ENCODE measurements at places on chromosomes 3 and 15. TPM values are rescaled to one million over a fixed set of nuclear protein-coding genes. Genes with fewer than 3 reads are reported as not detected.

DNA sequence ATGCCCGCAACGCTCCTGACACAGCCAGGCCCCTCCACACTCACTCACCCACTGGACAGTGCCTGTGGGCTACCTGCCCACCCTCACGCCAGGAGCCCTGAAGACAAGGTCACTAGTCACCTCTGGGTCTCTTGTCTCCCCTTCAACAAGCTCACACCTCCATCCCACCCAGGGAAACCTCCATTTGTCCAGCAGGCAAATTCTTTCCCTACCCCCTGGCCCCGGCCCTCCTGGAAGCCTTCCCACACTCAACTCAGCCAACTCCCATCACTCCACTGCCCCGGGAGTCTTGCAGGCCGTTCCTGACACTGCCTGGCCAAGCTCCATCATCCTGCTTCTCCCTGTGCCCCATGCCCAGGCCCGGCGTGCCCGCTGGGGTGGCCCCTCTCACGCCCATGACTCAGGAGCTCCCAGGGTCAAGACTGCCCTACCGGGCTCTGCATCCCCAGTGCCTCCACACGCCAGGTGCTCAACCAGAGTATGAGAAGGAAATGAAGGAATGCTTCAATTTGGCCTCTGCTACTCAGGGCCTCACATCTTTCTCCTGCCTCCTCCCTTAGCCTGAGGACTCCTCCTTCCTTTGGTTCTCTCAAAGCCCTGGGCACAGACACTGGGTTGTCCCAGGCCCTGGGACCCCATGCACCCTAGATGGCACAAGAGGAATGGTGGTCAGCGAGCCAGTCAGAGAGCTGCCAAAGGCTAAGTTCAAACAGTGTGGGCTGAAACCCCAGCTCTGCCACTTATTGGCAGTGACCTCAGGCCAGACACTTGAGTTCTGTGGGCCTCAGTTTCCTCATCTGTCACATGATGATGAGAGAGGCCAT is 88.6 kb downstream of the SEC22A start:
- no peak for DNase-seq

DNA sequence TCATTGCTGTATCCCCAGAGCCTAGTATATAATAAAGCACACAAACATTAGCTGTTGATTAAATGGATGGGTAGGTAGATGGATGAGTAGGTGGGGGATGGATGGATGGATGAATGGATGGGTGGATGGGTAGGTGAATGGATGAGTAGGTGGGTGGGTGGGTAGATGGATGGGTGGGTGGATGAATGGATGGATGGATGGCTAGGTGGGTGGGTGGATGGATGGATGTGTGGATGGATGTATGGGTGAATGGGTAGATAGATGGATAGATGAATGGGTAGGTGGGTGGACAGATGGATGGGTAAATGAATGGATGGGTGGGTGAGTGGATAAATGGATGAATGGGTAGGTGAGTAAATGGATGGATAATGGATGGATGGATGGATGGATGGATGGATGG is 30.2 kb upstream of the NSMCE3 start:
- no peak for DNase-seq

MAP1A gene
- polyA plus RNA-seq: not detected

GRCh38 chr15:33710748-33711147 is 257.5 kb upstream of the CHRM5 start:
- DNase-seq: no peak

DNA sequence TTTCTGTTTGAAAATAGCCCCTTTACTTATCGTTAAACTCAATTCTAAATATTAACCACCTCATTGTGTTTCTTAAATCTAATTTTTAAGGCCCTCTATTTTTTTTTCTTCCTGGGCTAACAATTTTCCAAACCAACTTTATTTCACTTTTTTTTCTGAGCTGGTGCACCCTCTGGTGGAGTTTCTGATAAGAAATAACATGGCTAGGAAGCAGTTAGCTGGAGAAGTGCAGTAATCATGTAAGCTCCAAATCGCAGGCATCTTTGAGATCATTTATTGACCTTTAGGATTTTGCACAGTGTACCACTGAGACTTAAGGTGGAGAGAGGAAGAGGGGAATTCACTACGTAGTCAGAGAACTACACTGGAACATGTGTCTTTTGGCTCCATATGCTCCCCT is 6.4 kb downstream of the TMEM207 start:
- DNase-seq: no peak

BDH1 gene
- 5.3 TPM for polyA plus RNA-seq

DNA sequence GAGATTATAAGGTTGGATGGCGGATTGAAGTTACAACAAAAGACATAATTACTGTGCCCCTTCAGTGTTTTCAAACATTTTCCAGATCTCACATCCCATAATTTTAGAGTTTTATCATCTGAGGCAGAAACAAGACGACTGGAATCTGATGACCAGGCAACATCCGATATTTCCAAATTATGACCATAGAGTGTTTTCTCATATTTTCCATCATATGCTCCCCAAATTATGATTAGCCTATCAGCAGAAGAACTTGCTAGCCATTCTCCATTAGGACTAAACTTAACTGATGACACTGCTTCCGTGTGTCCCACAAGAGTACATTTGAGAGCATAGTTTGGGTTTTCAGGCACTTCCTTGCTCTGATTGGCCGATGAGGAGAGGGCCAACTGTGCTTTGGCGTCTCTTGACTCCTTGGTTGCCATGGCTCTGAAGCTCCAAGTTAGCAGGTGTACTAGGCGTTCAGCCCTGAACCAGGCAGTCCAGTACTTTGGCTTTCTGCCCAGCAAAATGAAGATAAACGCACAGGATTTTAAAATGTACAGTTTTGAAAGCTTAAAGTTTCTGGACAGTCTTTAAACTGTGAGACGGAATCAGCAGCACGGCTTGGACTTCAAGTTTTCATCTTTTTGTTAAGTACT is 638 bp downstream of the WDR5B start:
- DNase-seq: peak; percentile 55

DNA sequence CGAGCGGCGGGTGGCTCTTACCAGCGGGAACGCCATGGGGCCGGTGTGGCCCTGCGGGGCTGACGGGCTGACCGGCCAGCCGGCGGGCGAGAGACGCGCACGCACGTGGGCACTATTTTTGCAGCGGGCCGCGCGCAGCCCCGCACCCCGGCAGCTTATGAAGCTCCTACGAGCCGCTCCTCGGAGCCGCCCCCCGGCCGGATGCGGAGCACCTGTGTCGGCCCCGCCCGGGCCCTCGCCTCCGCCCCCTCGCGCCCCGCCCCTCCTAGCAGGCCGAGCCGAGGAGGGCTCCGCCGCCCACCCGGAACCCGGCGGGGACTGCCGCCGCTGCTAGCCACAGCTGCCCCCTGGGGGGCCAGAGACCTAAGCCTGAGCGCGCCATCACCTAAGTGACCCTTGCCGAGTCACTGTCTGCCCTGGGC is 683 bp upstream of the CPEB1 start:
- DNase-seq: no peak

- DNase-seq: no peak
Observed at GRCh38 chr3:70800951-70801350, 488.5 kb upstream of the MDFIC2 start.

GRCh38 chr3:107683447-107683846 is 160.7 kb downstream of the BBX start:
- no peak for DNase-seq

DNA sequence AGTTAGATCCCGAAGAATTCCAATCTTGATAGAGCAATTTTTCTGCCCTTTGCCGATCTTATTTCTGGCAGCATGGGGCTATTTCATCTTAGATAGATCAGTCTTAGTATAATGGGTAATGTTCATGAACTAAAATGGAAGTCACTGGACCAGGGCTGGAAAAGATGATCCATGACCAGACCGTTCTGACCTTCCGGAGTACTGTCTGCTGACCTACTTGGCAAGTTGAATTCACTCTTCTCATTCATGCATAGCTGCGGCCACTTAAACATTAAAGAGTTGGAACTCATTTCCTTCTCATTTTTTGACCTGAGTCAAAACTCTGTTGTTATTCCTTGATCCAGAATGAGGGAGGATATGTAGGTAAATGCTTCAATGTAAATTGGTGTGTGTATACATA is 32.5 kb downstream of the GMNC start:
- no peak for DNase-seq

- DNase-seq: no peak
Observed at GRCh38 chr3:29215948-29216347, 64.9 kb upstream of the RBMS3 start.

- no peak for DNase-seq
Observed at GRCh38 chr3:189720736-189721417, 89.7 kb downstream of the TP63 start.

DNA sequence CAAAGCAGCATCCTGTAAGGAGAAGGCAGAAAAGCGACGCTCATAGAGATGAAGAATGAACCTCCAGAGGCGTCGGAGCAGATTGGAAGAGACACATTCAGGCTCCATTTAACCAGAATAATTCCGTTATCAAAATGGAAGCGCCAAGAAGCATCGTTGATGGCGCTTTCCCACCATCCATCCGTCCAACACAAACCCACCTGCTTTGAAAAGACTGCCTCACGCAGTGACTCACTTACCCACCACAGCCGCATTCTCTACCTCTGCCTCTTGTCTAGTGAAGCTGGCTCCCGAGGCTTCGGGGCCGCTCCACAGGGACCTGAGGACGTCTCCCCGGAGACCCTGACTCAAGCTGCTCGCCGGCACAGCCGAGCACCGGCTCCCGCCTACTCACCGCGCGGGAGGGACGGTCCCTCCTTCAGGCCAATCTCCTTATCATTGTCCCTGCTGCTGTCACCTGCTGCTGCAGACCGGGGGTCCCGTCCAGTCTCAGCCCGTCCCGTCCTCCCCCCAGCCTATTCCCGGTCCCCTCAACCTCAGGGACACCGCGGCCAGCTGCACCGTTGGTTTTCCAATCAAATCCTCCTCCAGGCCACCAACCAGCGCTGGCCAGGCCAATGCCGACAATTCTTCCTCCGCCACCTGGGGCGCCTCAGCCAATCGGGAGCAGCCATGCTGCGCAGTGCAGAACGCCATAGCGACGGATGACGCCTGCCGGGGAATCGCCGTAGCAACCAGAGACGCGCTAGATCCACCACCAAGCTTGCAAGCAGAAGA is at the start of gene NEK10:
TSS of gene NEK10 (minus strand) at position 553 of the 777 bp plus-strand sequence. CDS start 16,501 bp downstream, outside the sequence.
- peak; percentile 88 for DNase-seq

GRCh38 chr3:128674161-128674784 is 23.7 kb upstream of the RPN1 start:
- DNase-seq: peak; percentile 59

DNA sequence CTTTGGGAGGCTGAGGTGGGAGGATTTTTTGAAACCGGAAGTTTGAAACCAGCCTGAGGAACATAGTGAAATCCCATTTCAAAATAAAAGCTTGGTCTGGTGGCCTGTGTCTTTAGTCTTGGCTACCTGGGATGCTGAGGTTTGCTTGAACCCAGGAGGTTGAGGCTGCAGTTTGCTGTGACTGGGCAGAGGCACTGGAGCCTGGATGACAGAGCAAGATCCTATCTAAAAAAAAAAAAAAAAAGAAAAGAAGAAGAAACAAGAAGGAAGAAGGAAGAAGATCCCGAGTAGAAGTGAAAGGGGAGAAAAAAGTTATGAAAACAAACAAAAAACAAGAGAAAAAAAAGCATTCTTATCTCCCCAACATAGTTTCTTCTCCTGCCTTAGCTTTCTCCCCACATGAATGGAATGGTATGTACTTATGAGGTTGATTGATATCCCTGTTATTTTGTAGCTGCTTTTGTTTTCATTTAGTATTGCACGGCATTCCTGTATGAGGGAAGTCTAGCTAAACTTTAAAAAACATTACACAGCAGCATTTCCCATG is 42.4 kb downstream of the TMEM40 start:
- DNase-seq: no peak

CNTN4 gene
- polyA plus RNA-seq: not detected

GRCh38 chr3:75192146-75192616 is 471.9 kb upstream of the FRG2C start:
- DNase-seq: peak; percentile 41

GNAT1 gene
- polyA plus RNA-seq: not detected

DNA sequence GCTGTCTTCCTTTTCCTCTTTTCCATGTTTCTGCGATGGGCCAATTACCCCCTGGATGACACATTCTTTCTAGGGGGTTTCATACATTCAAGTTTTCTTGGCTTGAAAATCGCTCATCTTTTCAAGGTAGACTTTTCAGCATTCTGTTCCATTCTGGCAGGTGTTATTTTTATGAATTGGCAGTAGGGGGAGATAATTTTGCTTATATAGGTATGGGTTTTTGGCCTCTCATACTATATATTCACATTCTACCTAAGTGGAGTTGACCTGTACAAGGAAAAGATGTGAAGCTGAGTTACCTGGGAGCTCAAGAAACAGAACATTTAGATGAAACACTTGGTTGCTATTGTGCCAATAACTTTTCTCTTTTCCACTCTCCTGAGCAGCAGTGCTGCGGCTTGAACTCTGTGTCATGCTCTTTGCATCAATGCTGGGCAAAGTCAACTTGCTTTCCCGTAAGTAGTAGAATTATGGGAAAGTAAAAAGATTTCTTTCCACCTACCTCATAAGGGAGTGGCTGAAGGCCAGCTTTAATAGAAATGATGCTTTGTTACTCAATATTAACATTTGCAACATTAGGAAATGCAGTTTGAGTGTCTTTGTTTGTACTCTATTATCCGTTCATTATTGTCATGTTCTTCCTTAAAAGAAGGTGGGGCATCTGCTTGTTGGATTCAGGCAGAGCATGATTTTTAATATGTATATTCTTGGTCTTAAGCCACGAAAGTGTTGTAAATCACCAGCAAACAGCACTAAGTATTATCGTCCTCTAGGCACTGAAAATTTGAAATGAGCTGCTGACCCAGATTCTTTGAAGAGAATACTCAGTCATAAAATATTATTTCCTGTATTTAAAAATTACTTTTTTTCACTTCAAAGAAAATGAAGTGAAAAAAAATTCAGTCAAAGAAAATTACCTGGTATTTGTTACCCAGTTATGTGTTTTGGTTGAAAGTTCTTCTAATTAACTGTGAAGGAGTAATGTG is 27.7 kb upstream of the MFSD1 start:
- DNase-seq: no peak

DNA sequence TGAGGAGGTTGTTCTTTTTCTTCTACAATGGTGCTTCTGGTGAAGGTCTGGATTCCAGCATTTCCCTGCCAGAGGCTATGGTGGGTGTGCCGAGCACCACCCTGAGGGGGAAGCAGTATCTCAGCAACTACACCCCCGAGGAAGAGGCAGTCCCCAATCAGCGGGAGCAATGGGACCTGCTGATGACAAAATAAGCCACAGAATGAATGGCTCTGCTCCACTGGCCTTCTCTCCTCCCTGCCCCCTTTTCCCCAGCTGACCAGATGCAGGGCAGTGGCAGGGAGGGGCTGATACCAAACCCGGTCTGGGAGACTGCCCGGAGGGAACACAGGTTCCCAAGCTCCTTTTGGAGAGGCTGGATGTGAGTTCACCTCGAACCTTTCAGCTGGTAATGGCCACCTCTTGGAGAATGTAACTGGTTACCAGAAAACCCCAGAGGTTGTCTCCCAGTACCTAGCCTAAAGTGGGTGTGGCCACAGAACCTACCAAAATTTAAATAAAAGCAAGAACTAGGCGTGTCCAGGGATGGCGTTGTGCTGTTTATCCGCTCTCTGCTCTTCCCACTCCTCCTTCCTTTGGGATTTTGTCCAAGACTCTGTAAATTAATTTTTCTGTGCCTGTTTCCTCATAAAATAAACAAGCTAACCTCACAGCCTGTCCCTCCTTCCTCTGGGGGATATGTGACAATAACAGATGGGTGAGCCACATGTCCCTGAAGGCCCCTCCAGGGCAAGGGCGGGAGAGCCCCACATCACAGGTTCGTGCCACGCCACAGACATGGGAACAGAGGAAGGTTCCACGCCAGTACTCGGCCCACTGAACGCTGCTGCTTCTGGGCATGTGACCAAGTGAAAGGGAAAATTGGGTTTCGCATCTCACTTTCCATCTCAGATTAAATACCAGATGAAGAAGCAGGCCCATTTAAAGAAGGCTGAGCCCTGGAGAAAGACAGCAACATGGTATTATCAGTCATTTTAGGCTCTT is 35.1 kb upstream of the SPTBN5 start:
- DNase-seq: peak; percentile 25

GRCh38 chr3:72042397-72043203 is 257.7 kb upstream of the PROK2 start:
- DNase-seq: peak; percentile 59

All from CD14-positive monocyte (primary cell).